Activated naive CD8-positive, alpha-beta T cell treated with anti-CD3 and anti-CD28 coated beads for 36 hours (primary cell): ENCODE measurements at places on chromosomes 1 and 21.

GRCh38 chr1:169060919-169061639, 45.4 kb upstream of the ATP1B1 start:
- DNase-seq = no peak

- DNase-seq = no peak
These were observed 153.3 kb downstream of the PTPRU start for GRCh38 chr1:29389533-29390041.

DNA sequence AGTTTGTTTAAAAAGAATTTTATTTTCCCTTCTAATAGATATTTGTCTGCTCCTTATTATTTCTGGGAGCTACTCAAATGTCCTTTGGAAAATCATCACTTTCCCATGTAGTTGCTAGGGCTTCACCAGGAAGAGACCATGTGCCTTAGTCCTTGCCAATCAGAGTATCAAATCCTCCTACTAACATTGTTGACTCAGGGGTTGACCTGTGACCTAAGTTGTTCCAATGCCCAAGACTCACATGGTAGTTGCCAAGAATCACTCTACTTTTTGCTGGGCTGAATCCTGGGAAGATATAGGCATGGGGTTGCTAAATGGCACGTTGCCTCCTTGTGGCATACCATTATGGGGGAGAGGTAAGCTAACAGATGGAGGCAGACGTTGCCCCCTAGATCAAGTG, 58.2 kb upstream of the FOXD3 start:
- no peak for DNase-seq

- DNase-seq = no peak
These were observed 182.8 kb downstream of the SIPA1L2 start for GRCh38 chr1:232447125-232447524.

DNA sequence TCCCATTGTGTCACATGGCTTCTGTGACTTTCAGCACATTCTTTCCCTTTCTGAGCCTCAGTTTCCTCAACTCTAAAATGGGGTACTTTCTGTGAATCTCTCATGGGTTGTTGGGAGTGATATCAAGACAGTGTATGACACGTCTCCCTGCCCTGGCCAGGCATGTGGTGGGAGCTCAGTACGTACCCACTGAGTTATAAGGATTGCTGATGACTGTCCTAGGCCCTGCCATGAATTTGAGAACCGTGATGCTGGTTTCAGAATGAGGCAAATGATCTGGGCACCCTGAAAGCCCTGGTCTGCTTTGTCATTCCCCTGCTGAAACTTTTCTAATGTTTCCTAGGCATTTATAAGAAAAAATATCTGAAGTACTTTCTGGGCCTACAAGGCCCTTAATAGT, 3.6 kb downstream of the ZNF362 start:
- DNase-seq = no peak

DNA sequence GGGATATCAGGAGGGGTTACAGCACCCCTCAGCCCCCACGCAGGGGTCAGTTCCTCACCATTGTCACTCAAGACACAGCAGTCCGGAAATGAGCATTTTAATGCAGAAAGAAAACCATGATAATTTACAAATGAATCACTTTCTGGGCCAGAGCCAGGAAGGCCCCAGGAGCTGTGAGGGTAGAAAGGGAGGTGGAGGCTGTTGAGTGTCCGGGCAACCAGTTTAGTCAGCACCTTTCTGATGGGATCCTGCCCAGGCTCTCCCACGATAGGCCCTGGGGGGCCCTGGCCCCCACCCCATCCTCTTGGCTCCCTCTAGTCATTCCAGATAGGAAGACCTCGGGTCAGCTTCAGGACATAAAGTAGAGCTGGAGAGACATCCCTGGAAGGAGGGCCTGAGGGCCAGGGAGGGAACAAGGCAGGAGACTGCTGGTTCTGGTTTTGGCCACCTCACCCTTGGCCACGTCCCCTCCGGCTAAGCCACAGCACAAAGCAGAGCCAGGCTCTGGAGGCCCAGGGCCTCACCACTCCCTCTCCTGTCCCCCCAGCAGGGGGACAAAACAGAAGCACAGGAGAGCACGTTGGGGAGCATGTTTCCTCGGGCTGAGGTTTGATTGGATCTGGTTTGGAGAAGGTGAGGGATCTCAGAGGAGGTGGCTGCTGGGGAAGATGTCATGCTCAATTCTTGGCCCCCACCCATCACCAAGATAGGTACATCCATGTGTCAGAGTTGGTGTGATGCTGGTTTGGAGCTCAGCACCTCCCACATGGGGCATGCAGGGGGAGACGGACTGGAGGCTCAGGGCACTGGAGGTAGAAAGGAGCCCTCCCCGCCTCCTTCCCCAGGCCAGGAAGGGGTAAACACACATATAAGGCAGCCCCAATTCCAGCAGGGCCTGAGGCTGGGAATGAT, 20.6 kb downstream of the ETNK2 start:
- DNase-seq = no peak

GRCh38 chr1:77280962-77281361, 857 bp upstream of the AK5 start:
- no peak for DNase-seq

DNA sequence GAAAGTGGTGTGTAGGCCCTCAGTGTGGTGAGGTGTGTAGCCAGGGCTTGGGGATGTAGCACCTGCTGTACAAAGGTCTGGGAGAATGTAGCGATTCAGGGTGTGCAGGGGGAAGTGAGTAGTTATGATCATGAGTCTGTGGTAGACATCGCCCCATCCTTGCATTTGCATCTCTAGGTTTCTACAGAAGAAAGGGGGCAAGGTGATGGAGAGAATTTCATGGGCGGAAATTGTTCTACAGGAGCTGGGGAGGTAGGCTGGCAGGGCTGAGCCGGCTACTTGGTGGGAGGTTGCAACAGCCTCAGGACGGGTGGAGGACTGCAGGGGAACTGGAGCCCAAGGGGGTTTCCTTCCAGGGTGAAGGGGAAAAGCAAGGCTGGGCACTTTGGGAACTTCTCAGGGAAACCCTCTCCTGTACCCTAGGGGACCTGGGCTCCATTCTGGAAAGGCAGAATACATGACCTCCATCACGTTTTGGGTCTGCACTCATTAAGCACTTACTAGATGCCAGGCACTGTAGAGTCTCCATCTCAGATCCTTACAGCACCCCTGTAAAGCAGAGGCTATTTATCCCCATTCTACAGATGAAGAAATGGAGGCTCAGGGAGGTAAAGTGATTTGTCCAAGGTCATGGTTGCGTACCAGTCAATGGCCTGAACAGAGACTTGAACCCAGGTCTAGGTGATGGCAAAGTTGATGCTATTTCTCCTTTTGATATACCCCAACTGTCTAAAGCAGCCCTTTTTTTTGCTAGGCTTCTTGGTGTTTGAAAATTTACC, 14.5 kb upstream of the TNFRSF1B start:
- no peak for DNase-seq

DNA sequence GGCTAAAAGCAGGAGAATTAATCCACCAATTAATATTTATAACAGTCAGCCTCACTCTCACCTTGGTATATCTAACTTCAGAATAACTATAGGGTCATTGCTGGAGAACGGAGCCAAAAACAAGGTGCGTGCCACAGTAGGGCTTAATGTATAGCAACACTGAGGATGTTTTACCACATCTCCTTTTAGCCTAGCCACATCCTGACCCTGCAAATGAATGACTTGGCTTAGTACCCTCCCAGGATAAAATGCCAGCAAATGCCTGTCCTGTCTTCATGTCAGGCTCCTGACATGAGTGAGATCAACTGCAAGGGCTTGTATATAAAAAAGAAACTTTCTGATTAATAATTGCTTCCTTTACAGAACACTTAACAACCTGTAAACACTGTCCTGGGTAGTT, 2.7 kb upstream of the CDC42BPA start:
- no peak for DNase-seq

DNA sequence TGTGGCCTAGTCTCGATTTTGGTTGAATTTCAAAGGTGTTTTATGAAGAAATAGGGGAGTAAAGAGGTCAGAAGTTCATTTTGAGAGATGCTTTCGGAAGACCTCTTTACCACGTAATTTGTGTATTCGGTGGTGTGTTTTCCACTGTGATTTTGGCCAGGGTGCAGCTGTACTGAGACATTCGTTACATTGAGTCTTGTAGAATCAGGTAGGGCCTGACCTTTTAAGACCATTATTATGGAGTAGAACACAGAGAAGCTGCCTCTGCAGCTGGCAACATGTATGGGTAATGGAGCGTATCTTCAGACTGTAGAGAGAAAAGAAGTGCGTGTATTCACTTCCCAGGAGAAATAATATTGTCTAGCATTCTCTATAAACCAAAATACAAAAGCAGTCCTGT, 326.5 kb downstream of the PDE4B start:
- no peak for DNase-seq

GRCh38 chr1:1510912-1511532, 940 bp upstream of the ATAD3A start:
- DNase-seq = no peak

DNA sequence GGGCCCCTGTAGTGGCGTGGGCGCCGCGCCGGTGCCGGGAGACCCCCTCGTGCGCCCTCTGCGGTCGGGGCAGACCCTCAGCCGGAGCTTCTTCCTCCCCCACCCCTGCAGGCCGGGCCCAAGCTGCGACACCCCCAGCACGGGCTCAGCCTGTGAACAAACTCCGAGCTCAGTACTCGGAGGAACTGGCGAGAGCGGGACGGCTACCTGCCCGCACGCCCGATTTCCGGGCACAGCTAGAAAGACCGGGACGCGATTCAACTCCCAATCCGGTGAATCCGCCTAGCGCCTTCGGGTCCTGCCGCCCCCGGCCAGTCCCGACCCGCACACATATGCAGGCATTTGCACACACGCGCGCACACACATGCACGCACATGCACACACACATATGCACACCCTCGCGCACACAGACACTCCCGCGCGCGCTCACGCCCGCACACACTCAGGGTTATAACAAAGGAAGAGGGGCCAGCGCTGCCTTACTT, 580 bp upstream of the BLACAT1 start:
- DNase-seq = peak; percentile 14

DNA sequence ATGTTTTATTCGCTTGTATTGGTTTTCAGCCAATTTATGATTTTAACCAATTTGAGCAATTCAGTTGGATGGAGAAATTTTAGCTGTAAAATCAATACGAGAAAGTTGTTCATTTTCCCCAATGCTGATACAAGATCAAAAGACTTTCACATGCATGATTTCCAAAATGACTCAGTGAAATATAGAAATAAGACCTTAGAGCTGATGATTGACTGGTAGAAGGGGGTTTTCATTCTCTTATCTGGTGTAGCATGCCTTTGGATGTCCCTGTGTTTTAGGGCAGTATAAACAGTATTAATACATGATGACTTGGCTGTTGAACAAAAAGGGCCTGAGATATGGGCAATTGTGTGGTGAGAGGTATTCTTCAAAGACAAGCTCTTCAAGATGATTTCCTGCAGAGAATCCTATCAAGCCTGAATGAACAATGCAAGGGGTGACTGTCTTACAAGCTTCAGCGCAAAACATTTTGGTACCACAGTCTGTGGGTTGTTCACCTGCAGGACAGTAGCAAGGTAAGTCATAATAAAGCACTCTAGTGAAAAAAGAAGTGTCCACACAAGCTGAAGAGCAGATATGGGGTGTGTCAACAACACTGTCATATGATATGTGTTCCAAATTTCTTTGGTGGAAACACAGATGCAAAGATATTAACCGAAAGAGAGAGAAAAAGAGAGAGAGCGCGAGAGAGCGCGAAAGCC, 156.2 kb downstream of the TNFSF18 start:
- peak; percentile 15 for DNase-seq

DNA sequence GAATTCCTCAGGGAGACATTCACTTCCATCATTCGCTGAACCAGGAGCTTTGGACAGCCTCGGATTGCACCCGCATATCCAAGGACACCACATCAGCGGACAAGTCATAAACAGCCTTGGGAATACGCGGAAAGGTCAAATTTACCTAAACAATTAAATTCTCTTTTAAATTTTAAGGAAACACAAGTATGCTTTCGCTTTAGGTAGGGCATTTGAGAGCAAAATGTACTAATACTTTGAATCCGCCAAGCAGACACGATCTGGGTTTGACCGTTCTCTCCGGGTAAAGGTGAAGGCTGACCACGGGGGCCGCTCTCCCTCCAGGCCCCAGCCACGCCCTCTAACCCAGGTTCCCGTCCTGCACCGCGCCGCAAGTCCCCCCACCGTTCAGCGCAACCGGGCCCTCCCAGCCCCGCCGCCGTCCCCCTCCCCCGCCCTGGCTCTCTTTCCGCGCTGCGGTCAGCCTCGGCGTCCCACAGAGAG, 479 bp upstream of the ACADM start:
- DNase-seq = peak; percentile 74

DNA sequence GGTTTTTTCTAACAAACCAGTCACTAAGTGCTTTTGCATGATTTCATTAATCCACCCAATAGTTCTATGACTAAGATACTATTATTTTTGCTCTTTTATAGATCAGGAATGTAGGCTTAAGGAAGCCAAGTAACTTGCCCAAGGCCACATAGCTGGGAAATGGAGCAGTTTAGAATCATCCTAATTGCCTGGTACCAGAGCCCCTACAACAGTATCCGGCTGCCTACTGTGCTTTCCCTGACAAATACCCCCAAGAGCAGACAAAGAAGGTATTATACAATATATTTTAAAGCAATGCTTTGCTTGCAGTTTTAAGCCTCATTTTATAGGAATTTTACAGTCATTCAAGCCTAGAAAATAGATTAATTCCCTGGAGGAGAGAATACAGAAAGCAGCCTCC, 45.5 kb upstream of the RASAL2 start:
- no peak for DNase-seq

DNA sequence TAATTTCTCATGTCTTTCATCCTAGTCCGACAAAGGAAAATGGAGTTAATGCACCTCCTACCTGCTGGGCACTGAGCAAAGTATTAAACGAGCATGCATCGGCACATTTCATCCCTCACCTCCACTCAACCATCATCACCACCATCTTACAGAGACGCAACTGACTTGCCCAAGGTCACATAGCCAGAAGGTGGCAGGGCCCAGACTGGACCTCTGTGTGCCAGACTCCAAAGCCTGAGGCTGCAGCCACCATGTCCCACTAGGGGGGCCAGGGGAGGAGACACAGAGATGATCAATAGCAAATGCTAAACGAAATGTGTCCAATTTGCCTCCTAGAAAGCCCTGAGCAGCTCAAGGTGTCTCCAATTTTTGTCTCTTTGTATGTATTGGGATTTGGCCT, 163.7 kb upstream of the EDN2 start:
- no peak for DNase-seq

GRCh38 chr1:1631782-1632420, at the start of gene MMP23B:
MMP23B (plus strand) TSS chr1:1632173; CDS start chr1:1632219, 46 bp downstream.
- no peak for DNase-seq

DNA sequence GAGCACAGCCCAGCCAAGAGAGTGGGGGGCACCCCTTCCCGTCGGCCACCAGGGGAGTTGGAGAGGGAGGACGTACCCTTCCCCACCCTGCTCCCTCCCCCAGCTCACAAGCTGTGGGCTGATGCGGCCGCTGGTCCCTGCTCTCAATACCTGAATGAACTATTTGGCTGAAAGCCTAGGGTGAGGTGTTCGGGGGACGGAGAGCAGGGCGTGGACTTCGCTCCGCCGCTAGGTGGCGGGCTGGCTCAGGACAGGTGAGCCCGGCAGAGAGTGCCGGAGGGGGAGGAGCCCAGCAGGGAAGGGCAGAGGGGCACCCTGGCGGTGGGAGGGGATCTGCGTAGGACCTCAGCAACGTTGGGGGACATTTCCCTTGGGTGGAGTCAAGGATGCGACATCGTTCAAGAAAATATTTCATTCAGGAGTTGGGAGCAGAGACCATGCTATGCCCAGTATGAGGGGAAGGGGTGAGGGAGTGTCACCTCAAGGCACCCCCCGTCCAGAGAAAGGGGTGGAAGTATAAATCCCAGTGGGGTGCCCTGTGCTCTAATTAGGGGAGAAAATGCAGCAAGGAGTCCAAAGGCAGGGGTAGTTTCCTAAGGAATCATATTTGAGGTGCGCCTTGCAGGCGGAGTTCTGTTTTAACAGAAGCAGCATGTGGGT, 12.0 kb upstream of the RHBG start:
- DNase-seq = peak; percentile 66
